ENCODE measurements at places on chromosomes 7 and 10.

- no peak for DNase-seq
Measured at GRCh38 chr10:133260895-133261725, 15.6 kb downstream of the ADAM8 start.

DNA sequence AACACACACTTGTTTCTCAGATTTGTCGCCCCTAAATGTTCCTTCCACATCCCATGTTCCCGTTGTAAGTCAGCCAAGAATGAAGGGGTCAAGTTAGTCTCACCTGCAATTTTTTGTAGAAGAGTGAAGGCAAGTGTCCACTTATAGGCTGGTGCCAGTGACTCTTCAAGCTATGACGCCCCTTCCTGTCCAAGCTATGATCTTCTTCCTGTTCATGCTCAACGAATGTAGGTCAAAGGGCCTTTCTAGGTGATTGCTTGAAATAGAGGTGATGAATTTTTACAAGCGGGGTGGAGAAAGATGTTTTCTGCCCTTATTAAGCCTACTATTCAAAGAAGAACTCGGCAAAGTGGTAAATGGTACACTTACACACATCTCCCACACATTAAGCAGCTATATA, 41.0 kb downstream of the CDK1 start:
- DNase-seq = no peak

GRCh38 chr10:77887631-77888355, 38.8 kb downstream of the DLG5 start:
- DNase-seq = no peak

- no peak for DNase-seq
Measured at GRCh38 chr7:11185179-11185815, 211.6 kb downstream of the PHF14 start.

- DNase-seq = no peak
Measured at GRCh38 chr7:135321556-135321955, 87.9 kb downstream of the STRA8 start.

GRCh38 chr7:150668472-150668911, 17.0 kb upstream of the GIMAP2 start:
- DNase-seq = peak; percentile 58

DNA sequence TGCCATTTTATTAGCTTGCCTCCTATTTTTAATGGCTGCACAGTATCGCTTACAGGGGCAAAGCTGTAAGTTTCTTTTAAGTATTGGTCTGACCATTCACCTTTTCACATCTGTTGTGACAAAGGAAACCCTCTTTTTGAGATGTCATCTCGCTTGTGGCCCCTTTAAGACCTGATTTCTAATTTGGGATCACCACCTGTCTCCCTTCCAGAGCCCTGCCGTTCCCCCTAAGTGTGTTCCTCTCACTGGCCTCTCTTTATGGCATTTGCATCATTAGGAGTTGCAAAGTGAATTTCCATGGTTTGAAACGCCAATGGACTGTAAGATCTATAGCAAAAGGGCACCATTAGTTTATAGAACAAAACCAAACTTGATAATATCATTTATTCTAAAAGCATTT, 1.4 kb downstream of the EPDR1 start:
- no peak for DNase-seq

- DNase-seq = no peak
Measured at GRCh38 chr7:103766660-103767059, 222.8 kb downstream of the RELN start.
